HepG2 (cell line): ENCODE measurements at places on chromosomes 1 and 21. TPM values are rescaled to one million over a fixed set of nuclear protein-coding genes. Genes with fewer than 3 reads are reported as not detected.

DNA sequence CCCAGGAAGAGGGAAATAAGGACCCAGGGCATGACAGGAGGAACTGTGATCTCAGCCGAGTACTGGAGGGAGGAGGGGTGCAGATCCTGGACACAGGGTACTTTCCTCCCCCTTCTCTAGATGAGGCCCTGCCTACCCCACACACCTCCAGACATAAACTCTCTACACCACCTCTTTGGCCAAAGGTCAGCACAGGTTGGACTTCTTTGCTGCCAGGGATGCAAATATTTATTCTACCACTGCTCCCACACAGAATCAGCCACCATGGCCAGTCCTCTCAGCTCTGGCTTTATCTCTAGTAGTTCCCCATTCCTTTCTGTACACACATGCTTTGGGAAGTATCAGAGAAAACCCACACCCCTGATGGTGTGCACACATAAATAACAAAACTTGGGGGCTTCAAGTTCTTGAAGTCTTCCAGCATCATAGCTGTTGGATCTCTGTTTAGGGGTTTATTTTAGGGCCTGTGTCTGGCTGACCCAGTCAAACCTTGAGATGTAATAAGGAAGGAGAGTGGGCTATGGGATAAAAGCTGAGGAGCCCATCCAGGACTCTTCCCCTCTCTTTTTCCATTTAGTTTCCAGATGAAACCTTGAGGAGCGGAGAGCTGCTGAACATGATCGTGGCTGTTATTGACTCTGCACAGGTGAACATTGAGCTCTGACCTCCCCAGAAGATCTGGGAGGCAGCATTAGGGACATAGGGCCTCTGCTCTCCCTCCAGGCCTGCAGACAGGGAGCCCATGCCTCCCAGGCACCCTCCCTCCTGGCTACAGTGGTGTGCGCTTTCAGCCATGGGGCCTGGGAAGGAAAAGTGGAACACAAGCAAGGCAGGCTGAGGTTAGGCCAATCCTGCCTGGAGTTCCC lies 6.7 kb upstream of the SLC27A3 start:
- peak; percentile 87 for DNase-seq
- H3K27ac ChIP-seq = peak overlapping the region; percentile 82
- peaks cover 54% of the 10 kb centered on the region for H3K4me1 ChIP-seq

DNA sequence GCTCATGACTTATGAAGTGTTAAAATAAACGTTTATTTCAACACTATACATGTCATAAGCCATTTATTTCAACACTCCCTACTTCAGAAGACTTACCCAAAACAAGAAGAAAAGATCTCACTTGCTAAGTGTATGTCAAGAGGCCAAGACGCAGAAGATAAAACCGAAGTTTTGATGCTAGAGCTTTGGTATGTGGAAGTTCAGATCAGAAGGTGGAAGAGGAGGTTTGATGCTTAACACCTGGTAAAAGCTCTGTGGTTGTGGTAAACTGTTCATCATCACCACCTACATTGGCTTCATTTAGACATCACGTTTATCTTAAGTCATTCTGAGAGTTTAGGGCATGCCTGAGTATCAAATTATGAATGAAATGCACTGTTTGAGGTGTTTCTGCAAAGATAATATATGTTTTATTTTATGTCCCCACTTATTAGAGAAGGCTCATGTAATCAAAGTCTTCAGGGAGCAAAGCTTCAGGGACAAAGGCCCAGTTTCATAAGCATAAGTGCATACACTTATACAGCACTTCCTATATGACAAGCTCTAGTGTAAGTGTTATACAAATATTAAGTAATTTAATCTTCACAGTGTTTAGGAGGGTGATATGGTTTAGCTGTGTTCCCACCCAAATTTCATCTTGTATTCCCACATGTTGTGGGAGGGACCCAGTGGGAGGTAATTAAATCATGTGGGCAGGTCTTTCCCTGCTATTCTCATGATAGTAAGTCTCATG lies 533.3 kb downstream of the PTBP2 start:
- no peaks in the 10 kb centered on the region for H3K36me3 ChIP-seq
- H3K4me3 ChIP-seq = no peak overlapping the region
- no peaks in the 10 kb centered on the region for H3K4me1 ChIP-seq
- DNase-seq = no peak
- no peak overlapping the region for H3K27ac ChIP-seq

Gene STUM
- total RNA-seq = not detected in 2 replicates

GRCh38 chr1:119885903-119886783 lies 10.2 kb downstream of the ADAM30 start:
- no peaks in the 10 kb centered on the region for H3K4me1 ChIP-seq
- no peaks in the 10 kb centered on the region; the same call in 1 of the 2 replicates for H3K27me3 ChIP-seq
- no peaks in the 10 kb centered on the region for H3K36me3 ChIP-seq
- H3K4me3 ChIP-seq = no peak overlapping the region
- peak; percentile 37 for DNase-seq

Gene MMP23B
- 0.75 and 1.0 TPM in 2 replicates for total RNA-seq

DNA sequence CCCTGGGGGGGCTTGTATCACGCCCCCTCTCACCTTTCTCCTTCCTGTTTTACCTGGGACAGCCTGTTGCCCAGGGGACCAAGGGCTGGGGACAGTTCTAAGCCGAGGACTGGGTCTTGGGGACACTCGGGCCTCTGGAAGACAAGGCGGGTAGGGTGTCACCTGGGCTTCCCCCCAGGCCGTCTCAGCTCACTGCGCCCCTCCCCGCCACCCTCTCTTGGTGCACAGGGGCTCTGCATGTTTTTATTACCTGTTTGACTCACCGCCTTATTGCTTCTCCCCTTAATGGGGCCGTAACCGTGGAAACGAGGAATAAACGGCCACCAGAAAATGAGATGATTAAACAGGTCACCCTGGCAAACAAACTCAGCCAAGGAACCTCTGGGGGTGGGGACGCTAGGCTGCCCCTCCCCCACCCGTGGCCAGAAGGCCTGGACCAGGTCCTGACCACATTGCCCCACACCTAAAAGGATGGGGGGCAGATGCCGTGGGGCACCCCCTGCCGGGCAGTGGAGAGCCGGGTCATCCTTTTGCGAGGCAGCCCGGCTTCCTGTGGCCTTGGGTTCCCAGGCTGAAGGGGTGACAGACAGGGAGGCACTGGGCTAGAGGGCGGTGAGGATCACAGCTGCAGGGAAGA lies 109.9 kb downstream of the CASZ1 start:
- H3K27me3 ChIP-seq = no peaks in the 10 kb centered on the region; the same call in 1 of the 2 replicates
- DNase-seq = peak; percentile 71
- H3K4me3 ChIP-seq = peak overlapping the region; percentile 35; the same call in 1 of the 2 replicates
- H3K27ac ChIP-seq = peak overlapping the region; percentile 90

- H3K27me3 ChIP-seq = no peaks in the 10 kb centered on the region
- no peak overlapping the region for H3K4me3 ChIP-seq
- no peak for DNase-seq
- no peaks in the 10 kb centered on the region for H3K4me1 ChIP-seq
Observed at GRCh38 chr1:41639332-41639936, 155.0 kb upstream of the EDN2 start.

DNA sequence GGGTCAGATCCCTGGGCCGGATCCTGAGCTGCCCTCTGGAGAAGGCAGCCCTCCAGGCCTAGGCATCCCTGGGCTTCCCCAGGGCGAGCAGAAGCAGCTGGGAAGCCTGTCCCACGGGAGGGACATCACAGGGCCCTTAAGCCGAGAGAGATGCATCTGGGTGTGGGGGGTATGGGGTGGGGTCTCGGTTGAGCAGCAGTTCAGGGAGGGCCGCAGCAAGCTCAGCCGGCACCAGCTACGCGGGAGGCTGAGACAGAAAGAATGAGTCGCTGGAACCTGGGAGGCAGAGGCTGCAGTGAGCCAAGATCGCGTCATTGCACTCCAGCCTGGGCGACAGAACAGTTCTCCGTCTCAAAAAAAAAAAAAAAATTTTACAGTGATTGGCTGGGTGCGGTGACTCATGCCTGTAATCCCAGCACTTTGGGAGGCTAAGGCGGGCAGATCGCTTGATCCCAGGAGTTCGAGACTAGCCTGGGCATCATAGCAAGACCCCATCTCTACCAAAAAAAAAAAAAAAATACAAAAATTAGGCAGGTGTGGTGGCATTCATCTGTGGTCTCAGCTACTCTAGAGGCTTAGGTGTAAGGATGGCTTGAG lies 37.7 kb downstream of the RRP1 start:
- peaks cover 43% of the 10 kb centered on the region for H3K4me1 ChIP-seq
- no peak overlapping the region for H3K27ac ChIP-seq
- H3K4me3 ChIP-seq = peak overlapping the region; percentile 31
- peaks cover 35% of the 10 kb centered on the region for H3K27me3 ChIP-seq
- DNase-seq = no peak
- H3K36me3 ChIP-seq = no peaks in the 10 kb centered on the region

DNA sequence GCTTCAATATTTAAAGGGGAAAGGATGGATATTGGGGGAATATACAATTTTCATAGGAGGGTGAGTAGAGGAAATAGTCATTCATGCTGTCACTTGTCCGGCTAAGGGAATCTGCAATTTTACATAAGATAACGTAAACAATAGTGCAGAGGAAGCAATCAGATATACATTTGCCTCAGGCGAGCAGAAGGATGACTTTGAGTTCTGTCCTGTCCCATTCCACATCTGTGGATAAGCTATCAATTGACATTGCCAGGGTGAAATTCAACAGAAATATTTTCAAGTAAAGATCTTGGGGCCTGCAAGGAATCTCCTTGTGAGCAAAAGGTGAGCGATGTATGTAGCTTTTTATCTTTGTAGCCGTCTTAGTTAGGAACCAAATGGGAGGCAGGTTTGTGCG lies 32.6 kb downstream of the EVA1C start:
- no peaks in the 10 kb centered on the region for H3K4me1 ChIP-seq
- H3K27me3 ChIP-seq = no peaks in the 10 kb centered on the region
- no peaks in the 10 kb centered on the region for H3K36me3 ChIP-seq
- no peak overlapping the region for H3K27ac ChIP-seq
- DNase-seq = no peak

- H3K27me3 ChIP-seq = no peaks in the 10 kb centered on the region
- H3K4me1 ChIP-seq = 0 out of 2 replicates have a peak, but pooled peaks cover 9% of the 10 kb centered on the region
- peaks cover 3% of the 10 kb centered on the region for H3K36me3 ChIP-seq
- no peak overlapping the region for H3K4me3 ChIP-seq
- no peak for DNase-seq
Observed at GRCh38 chr1:215595231-215595630, 28.1 kb downstream of the KCTD3 start.

DNA sequence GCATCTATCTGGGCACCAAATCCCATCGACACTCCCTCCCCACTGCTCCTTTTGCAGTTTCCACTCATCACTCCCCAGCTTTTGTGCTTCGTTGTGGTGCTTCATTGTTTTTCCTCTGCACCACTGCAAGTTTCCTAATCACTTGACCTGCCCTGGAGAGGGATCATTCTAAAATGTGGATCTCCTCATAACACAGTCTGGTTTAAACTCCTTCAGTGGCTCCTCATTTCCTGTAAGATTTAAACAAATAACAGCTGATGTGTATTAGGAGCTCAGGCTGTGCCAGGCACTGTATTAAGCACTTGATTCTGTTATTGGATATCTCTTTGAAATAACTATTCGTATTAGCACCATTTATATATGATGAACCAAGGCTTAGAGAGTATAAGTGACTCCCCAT lies 51.3 kb downstream of the MAP10 start:
- no peak overlapping the region for H3K27ac ChIP-seq
- H3K4me1 ChIP-seq = no peaks in the 10 kb centered on the region
- no peak overlapping the region for H3K4me3 ChIP-seq
- no peak for DNase-seq
- 0 out of 3 replicates have a peak, but pooled peaks cover 5% of the 10 kb centered on the region for H3K27me3 ChIP-seq
- no peaks in the 10 kb centered on the region for H3K36me3 ChIP-seq

- no peaks in the 10 kb centered on the region; the same call in 1 of the 2 replicates for H3K36me3 ChIP-seq
- H3K4me1 ChIP-seq = no peaks in the 10 kb centered on the region
- H3K27me3 ChIP-seq = no peaks in the 10 kb centered on the region
- no peak overlapping the region for H3K4me3 ChIP-seq
- H3K27ac ChIP-seq = no peak overlapping the region
- no peak for DNase-seq
Observed at GRCh38 chr1:225573216-225573615, 79.7 kb downstream of the ENAH start.

- peaks cover 28% of the 10 kb centered on the region for H3K36me3 ChIP-seq
- no peaks in the 10 kb centered on the region for H3K27me3 ChIP-seq
- peak overlapping the region; percentile 37; the same call in 1 of the 2 replicates for H3K4me3 ChIP-seq
- peak overlapping the region; percentile 60 for H3K27ac ChIP-seq
- peaks cover 86% of the 10 kb centered on the region for H3K4me1 ChIP-seq
Observed at GRCh38 chr1:8015809-8016165, 10.3 kb downstream of the ERRFI1 start.

Gene TMEM9
- total RNA-seq = 33.6 and 60.9 TPM in 2 replicates

DNA sequence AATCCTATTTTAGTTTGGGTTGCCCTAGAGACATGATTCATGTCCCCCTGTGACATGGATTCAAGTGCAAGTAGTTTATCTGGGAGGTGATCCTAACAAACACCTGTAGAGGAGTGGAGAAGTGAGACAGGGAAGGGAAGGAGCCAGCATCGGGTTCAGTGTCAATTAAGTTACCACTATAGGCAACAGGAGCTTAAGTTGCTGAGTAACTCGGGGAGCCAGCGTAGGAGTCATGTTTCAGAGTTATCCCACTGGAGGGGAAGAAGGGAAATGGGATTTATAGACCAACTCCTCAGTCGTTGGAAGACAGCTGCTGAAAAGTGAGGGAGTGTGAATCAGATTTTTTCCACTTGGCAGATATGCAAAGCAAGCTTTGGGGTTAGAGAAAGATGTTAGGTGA lies 54.9 kb downstream of the SLC30A7 start:
- H3K27me3 ChIP-seq = no peaks in the 10 kb centered on the region
- H3K4me1 ChIP-seq = peaks cover 19% of the 10 kb centered on the region
- peaks cover 6% of the 10 kb centered on the region for H3K36me3 ChIP-seq

- no peaks in the 10 kb centered on the region; the same call in 1 of the 2 replicates for H3K4me1 ChIP-seq
- H3K27ac ChIP-seq = no peak overlapping the region
- peaks cover 1% of the 10 kb centered on the region; the same call in 1 of the 2 replicates for H3K27me3 ChIP-seq
- no peaks in the 10 kb centered on the region for H3K36me3 ChIP-seq
Observed at GRCh38 chr1:67611846-67612245, 73.2 kb upstream of the GADD45A start.

Gene FAM163A
- not detected in 2 replicates for total RNA-seq

DNA sequence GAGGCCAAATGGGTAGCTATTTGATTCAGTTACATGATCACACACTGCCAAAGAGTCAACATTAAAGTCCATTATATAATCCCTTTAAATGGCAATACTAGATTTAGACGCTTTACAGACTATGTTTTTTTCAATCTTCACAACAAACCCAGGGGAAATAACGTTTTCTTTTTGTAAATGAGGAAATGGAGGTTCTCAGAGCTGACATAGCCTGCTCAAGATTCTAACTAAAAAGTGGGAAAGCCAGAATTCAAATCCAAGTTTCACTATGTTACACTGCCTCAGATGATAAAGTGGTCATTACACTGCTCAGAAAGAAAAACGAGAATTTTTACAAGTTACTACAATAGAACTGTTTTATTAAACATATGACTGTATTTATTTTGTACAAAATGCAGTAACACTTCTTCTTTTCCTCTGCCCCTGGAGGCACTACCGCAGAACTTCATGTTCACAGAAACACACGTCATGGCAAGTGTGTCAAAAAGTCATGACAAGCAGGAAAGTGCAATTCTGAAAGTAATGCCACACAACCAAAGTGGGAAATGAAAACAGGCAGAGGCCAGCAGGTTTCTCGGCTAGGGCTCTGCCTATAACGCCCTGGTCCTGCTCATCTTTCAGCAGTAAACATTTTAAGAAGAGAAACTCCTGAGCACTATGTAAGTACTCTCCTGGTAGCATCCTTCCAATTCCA lies 19.0 kb downstream of the THEMIS2 start:
- H3K4me3 ChIP-seq = no peak overlapping the region
- H3K27ac ChIP-seq = no peak overlapping the region
- H3K27me3 ChIP-seq = no peaks in the 10 kb centered on the region
- H3K4me1 ChIP-seq = no peaks in the 10 kb centered on the region
- no peak for DNase-seq

Gene ETV3L
- total RNA-seq = not detected in 2 replicates

Gene FLVCR1
- total RNA-seq = 18.6 and 39.8 TPM in 2 replicates

GRCh38 chr1:6580593-6581409 lies 1.0 kb downstream of the ZBTB48 start:
- H3K36me3 ChIP-seq = no peaks in the 10 kb centered on the region
- H3K4me1 ChIP-seq = peaks cover 57% of the 10 kb centered on the region
- DNase-seq = no peak
